Neural progenitor cell (in vitro differentiated cells): ENCODE measurements at places on chromosomes 6 and 20. TPM values are rescaled to one million over a fixed set of nuclear protein-coding genes. Genes with fewer than 3 reads are reported as not detected.

FAM209B gene
- total RNA-seq = not detected in 2 replicates

DNA sequence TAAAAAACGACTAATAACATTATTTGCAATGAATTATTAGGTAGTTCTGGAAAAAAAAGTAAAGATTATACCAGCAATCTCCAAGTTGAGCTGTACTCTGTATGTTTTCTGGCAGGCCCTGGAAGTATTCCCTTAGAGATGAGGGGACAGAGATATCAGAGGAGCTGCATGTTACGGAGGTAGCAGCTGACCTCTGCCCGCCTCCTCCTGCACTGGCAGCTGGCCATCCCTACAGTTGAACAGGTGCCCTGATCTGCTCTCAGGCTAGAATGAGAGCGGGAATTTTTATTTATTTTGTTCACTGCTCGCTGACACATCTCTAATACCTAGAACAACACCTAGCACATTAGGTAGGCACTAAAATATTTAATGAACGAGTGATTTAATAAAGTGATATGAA lies 23.1 kb downstream of the FBXL4 start:
- no peaks in the 10 kb centered on the region for H3K4me1 ChIP-seq
- H3K36me3 ChIP-seq = no peaks in the 10 kb centered on the region
- no peak overlapping the region for H3K4me3 ChIP-seq
- H3K27me3 ChIP-seq = no peaks in the 10 kb centered on the region
- no peak for DNase-seq

DNA sequence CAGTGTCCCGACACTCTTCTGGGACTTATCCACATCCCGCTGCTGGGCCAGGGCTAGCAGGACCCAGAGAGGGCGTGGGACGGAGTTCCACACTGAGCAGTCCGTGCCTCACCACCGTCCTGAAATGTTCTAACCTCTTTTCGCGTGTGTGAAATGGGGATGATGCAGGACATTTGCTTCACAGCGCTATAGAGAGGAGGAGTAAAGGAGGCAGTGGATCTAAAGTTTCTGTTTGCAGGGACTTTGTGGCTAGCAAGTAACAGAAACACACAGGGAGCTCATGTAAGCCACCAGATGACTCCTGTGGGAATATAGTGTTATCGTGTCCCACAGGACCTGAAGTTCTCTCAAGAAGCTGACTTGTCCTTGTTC lies 634 bp downstream of the ITPA start:
- no peak for DNase-seq
- H3K4me3 ChIP-seq = peak overlapping the region; percentile 77
- no peak overlapping the region for H3K27ac ChIP-seq
- H3K27me3 ChIP-seq = no peaks in the 10 kb centered on the region
- H3K4me1 ChIP-seq = peaks cover 8% of the 10 kb centered on the region

- no peak for DNase-seq
- H3K4me3 ChIP-seq = no peak overlapping the region
- no peaks in the 10 kb centered on the region for H3K36me3 ChIP-seq
- H3K27ac ChIP-seq = no peak overlapping the region
Measured at GRCh38 chr20:34013554-34013953, 19.8 kb downstream of the RALY start.

DNA sequence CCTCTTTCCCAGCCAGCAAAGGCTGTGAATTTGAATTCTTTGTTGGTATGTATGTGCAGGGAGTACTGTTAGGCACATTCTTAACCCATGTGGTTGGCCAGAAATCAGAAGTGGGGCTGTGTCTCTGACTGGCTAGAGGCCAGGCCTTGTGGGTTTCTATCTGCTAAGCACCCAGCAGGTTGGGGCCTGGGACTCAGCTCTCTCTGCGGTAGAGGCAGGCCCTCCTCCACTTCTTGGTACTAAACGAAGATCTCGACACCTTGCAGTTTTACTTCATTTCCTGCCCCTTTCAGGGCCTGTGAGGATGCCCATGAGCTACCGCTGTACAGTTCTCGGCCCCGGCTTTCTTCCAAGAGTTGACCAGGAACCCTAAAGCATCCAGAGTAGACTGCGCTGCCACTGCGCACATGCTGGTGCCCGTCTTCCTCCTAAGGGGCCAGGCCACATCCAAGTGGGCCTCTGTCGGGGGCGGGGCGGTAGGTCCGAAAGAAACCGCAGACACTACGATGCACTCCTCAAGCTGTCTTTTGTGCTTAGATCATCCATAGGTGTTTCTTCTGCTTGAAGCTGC lies 51.1 kb downstream of the TCP11 start:
- no peaks in the 10 kb centered on the region for H3K4me1 ChIP-seq
- DNase-seq = no peak
- no peak overlapping the region for H3K4me3 ChIP-seq
- H3K27me3 ChIP-seq = no peaks in the 10 kb centered on the region
- H3K36me3 ChIP-seq = no peaks in the 10 kb centered on the region
- H3K27ac ChIP-seq = no peak overlapping the region

DNA sequence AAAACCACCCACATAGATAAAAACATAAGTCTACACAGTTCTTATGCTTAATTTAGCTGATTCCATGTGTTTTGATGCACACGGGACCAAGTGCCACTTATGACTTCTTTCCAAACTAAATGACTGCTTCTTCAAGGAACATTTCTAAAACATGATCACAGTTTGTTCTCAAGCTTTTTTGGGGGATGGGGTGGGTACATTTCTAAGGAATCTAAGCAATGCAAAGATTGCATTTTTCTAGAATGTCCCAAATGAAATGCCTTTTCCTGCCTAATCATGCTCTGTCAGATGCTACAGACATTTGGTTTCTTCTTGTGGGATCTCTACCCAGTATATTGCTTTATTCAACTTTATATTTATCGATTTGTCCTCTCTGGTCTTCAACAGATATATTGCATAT lies 496.8 kb upstream of the JAG1 start:
- no peaks in the 10 kb centered on the region for H3K27me3 ChIP-seq
- H3K4me1 ChIP-seq = no peaks in the 10 kb centered on the region
- no peak overlapping the region for H3K27ac ChIP-seq
- DNase-seq = no peak
